ENCODE measurements at places on chromosomes 6 and 20. TPM values are rescaled to one million over a fixed set of nuclear protein-coding genes. Genes with fewer than 3 reads are reported as not detected.

- no peak for DNase-seq
Observed at GRCh38 chr6:125597411-125598253, 151.8 kb upstream of the HEY2 start.

Gene ZMYND8
- 30.3 TPM for total RNA-seq

DNA sequence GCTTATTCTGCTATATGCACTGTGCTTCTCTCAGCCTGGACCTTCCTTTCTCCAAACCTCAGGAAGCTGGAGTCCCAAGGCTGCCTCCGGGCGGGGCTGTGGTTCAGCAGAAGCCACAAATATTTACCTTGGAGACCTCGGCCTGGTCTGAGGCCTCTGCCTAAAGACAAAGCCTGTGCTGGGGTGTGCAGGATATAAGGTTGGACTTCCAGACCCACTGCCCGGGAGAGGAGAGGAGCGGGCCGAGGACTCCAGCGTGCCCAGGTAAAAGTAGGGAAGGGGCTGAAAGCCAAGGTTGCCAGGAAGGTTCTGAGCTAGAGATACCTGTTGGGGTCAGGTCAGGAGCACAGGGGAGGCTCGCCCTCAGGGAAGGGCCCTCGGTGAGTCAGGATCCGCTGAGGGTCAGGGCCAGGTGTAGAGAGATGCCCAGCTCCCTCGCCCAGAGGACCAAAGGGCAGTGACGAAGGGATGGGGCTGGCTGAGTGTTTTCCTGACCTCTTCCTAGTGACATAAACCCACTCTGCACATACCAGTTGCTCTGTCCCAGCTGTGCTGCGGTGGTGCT lies at the start of gene BPIFB1:
Gene BPIFB1 (plus strand): TSS at position 224 of the 565 bp plus-strand sequence. CDS start 2,860 bp downstream, outside the sequence.
- DNase-seq: no peak

Gene SLC44A4
- not detected for total RNA-seq

- no peak for DNase-seq
Observed at GRCh38 chr6:89379281-89379680, 26.8 kb upstream of the UBE2J1 start.

- DNase-seq: peak; percentile 27
Observed at GRCh38 chr6:129672881-129673631, 36.9 kb downstream of the ARHGAP18 start.

DNA sequence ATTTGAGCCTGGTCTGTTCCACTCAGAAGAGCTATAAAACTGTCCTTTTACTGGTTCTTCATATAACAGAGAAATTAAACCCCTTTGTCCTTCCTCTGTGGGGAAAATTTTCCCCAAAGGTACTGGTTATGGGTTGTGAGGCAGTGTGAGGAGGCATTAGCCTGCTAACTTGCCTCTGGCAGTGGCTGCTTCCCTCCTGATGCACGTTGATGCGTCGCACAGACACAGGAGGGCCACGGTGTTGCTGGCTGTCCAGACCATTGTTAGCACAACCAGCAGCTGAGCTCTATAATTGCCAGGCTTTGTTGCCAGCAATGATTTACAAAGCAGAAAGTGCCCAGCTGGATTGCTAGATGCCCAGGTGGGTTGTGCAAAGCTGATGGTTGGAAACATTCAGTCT lies 10.1 kb downstream of the AAR2 start:
- no peak for DNase-seq

DNA sequence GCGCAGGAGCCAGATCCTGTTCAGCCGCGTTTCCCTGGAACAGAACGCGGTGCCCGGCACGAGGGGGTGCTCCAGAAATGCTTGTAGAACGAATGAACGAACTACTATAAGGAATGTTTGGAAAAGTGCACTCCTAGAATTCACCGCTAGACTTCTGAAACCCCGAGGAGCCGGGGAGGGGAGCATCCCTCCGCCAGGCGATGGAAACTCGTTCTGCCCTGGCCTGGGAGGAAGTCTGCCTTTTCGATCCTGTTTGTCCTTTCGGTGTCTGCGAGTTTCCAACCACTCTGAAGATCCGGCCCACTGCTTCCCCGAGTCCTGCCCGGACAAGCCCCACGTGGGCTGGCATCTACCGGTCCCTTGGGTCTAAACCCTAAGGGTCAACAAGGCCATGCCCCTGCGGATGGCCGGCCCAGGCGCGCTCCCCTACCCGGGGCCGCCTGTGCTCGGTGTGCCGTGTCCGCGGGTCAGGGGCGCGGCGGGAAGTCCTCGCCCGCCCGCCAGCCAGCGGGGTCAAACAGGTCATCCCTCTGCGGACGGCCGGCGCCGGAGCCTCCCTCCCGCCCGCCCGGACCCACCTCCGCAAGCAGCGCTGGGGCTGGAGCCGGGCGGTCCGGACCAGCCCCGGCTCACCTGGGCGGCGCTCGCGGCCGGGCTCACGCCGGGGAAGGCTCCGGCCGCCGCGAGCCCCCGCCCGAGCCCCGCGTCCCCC lies 526 bp downstream of the SULF2 start:
- DNase-seq: peak; percentile 5

GRCh38 chr6:10381133-10381829 lies 33.6 kb downstream of the TFAP2A start:
- peak; percentile 32 for DNase-seq

DNA sequence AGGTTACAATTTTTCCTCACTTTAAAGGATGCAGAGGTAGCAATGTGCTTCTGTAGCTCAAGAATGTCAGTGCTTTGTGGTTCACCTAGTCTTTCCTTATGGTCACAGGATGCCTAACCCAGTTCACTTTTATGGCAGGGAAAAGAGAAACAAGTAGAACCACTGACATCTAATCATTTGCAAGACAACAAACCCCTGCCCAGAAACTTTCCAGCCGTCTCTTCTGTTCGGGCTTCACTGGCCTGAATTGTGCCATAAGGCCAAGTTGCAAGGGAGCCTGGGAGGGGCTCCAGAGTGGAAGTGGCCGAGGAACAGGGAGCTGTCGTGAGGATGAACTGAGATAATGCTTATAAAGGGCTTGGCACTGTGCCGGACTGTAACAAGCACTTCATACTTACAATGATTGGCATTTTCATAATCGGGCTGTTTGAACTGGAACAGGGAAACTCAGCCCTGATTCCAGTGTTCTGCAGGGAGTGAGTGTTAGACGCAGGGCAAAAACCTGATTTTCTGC lies 212.6 kb downstream of the BCAS1 start:
- no peak for DNase-seq

GRCh38 chr20:34459209-34459897 lies 56.9 kb upstream of the DYNLRB1 start:
- no peak for DNase-seq

Gene CPNE5
- 1.7 TPM for total RNA-seq

- no peak for DNase-seq
Observed at GRCh38 chr6:137002505-137002904, 42.3 kb downstream of the IL20RA start.

Gene NR2E1
- not detected for total RNA-seq

- no peak for DNase-seq
Observed at GRCh38 chr6:159838020-159838744, 38.1 kb downstream of the PNLDC1 start.

DNA sequence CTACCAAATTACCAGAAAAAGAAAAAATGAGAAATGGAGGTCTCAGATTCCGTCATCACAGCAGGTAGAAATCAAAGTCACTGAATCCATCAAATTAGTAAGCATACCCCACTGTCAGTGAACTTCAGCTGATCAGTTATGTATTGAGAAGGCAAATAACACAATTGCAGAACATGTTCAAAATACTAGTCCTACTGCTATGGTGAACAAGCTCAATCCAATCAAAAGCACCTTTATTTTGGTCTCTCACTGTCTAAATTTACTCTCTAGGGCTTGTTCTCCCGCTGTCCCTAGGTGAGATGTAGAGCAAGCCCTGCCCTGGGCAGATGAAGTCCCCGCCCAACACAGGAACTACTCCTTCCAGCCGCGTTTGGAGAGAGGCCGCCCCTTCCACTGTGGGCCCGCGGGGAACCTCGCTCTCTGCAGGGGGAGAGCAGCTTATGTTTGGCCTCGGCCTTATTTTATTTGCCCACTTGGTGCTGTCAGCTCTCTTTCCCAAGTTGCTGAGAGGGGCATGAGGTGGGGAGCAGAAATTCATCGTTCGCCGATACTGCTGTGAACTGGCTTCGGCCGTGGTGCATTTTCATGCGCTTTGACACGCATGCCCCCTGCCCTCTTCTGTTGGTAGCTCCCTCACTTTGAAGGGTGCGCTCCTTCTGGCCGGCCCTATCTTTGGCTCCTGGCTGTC lies 14.3 kb upstream of the MAP1LC3A start:
- DNase-seq: peak; percentile 51

Measured in activated naive CD4-positive, alpha-beta T cell treated with anti-CD3 and anti-CD28 coated beads for 36 hours (primary cell).